HL-60 (cell line): ENCODE measurements at places on chromosomes 2 and 18.

DNA sequence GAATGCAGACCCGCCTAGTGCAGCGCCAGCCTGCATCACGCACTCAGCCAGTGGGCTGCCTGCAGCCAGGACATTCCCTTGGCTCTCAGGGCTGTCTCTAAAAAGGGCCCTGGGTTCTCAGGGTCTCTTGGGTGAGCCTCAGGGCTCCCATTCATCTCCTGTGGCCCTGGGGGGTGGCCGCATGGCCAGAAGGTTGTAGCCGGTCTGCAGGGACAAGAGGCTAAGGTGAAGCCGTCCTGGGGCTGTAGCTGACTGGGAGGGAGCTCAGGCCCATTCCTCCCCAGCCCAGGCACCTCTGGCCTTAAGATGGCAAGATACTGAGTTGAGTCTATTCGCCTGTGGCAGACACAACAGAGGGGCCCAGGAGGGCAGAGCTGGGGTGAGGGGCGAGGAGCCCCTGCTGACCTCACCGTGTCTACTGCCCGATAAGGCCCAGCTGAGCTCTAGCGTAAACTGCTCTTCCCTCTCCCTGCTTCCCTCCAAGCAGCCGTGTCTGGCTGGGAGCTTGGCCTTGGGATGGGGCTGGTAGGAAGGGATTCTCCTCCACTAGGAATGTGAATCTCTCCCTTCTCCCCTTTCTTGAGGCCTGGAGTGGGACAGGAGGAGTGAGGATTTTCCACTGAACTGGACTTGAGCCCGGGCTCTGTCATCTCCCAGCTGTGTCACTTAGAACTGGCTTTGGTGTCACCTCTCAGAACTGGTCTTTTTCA lies 37.9 kb downstream of the INHBB start:
- DNase-seq: no peak

- no peak for DNase-seq
Observed at GRCh38 chr2:67656875-67657274, 259.7 kb downstream of the ETAA1 start.

GRCh38 chr2:52510432-52510831 lies 1257.2 kb upstream of the CHAC2 start:
- no peak for DNase-seq

DNA sequence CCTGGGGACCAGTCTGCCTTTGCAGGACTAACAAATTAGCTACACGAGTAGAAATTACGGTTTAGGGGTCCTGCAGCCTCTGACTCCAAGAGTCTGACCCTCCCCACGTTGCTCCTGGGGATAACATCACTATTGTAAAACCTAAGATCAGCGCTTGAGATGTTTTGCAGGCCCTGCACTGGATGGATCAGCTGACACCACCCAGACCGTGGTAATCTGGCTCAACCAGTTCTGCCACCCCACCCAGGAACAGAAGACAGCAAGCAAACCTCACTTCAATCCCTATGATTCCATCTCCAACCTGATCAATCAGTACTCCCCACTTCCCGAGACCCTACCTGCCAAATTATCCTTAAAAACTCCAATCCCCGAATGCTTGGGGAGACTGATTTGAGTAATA lies 31.7 kb downstream of the NGEF start:
- DNase-seq: no peak

- DNase-seq: no peak
Observed at GRCh38 chr2:200300065-200300464, 6.4 kb upstream of the SPATS2L start.

DNA sequence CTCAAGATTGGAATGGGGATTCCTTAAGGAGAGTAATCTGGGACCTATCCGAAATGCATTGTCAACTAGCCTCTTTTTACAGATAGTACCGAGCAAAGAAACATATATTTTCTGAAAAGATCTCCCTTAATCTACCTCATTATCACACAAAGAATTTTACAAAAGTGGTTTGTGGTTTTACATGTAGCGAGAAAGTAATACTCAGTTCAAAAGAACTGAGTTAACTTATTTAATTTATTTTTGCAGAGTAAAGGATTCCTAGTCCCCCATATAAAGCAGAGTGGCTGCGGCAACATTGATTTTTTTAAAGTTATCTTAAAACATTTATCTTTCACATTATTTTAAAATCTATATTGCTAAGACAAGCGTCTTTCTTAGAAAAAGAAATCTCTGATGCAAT lies 15.9 kb upstream of the SOS1 start:
- DNase-seq: no peak

- no peak for DNase-seq
Observed at GRCh38 chr2:195769975-195770374, 112.9 kb downstream of the SLC39A10 start.

DNA sequence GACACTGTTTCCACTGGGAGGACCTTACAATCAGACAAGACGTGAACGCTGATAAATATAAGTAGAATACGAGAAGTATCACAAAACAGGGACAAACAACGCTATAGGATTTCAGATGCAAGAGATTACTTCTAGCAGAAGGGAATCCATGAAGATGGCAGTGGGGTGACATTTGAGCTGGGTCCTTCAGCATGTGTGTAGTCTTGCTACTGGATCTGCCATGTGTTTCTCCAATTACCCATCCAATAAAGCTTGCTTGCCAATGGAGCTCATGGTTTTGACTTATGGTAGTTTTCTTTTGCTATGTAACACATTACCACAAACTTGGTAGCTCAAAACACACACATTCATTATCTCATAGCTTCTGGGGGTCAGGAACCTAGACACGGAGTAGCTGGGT lies 32.8 kb upstream of the LGALSL start:
- no peak for DNase-seq

- DNase-seq: no peak
Observed at GRCh38 chr2:28664120-28664842, 87.3 kb upstream of the PPP1CB start.

GRCh38 chr18:46868169-46868921 lies 49.0 kb downstream of the PIAS2 start:
- DNase-seq: peak; percentile 11

- no peak for DNase-seq
Observed at GRCh38 chr2:113716291-113716690, 40.2 kb downstream of the SLC35F5 start.

- DNase-seq: no peak
Observed at GRCh38 chr2:188170356-188170755, 121.3 kb upstream of the GULP1 start.

DNA sequence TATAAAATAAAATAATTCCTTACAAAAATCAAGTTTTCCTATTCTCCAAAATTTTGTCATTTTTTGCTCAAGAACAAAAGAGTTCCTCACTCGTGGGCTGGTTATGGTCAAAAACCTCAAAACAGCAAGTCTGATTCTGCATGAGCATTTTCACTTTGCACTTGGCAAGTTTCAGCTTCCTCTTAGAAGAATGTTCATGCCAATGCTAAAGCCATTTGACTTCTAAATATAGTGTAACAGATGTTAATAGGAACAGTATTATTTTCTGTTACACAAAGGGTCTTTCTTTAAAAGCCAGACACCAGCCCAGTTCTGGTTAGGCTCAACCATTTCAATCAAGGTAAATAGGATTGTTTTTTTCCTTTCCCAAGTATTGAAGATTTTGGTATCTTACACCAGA lies 261.3 kb upstream of the CCDC68 start:
- DNase-seq: no peak

GRCh38 chr18:3015204-3015592 lies 2.3 kb upstream of the LPIN2 start:
- peak; percentile 49 for DNase-seq

DNA sequence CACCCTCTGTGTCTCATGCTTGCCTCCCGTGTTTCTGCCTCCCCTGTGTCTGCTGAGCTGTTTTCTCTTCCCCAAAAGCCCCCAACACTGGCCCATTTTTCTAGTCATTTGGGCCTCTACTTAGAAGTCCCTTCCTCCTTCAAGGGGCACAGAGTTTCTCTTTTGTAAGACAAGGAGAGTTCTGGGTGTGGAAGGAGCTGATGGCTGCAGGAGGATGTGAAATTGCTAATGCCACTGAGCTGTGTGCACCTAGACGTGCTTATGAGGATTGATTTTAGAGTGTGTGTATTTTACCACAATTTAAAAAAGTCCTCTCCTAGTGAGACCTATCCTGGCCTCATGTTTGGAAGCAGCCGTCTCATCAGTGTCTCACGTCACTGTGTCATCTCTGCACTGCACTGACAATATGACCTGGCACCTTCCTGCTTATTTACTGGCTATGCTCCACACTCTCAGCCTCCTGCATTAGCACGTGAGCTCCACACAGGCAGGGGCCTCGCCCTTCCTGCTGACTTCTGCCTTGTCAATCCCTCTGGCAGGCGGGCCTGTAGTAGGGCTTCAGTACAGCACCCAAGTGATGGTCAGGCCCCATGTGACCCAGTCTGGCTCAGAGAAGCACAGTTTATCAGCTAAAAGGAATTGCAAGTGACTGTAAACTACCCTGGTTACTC lies 8.0 kb upstream of the MBP start:
- no peak for DNase-seq

DNA sequence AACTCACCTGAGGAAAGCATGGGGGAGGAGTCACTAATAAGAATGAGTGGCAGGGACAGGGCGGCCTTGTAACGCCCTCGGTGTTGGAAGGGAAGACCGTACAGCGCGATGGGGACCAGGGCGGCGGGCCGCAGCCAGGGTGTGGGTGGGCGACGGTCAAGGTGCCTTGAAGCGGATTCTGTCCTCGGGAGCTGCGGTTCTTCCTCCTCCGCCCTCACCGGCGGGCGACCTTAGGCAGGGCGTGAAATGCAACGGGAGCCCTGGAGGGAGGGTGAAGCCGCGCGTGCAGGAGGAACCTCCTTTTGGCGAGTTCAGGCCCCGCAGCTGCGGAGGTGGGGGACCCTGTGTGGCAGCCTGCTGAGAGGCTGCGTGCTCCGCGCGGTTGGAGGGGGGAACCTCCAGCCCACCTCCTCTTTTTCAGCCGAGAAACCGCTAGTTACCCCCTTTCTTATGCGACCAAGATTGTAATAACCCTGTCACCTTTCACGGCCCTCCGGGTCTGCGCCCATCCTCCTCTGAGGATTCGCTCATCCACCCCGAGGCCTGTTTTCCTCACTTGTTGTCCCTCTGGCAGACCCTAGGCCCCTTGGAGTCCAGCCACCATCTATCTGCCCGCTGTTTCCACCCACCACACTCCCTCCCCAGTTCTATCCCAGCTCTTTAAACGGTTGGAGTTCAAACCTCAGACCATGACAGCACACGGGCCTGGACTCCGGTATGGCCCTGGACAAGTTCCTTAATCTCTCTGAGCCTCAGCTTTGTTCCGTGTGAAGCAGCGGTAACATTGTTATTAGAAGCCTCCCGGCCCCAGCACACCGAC lies 823 bp upstream of the RNU2-63P start:
- peak; percentile 63 for DNase-seq

DNA sequence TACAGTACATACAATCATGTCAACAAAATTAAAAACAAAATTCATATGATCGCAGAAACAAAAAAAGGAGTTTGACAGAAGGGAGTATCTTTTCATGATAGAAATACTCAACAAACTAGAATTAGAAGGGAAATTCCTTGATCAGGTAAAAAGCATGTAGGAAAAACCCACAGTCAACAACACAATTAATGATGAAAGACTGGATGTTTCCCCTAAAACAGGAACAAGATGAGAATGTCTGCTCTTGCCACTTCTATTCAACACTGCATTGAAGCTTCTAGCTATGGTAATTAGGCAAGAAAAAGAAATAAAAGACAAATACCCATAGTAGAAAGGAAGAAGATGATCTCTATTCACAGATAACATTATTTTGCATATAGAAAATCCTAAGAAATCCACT lies 87.1 kb downstream of the SRBD1 start:
- DNase-seq: no peak

DNA sequence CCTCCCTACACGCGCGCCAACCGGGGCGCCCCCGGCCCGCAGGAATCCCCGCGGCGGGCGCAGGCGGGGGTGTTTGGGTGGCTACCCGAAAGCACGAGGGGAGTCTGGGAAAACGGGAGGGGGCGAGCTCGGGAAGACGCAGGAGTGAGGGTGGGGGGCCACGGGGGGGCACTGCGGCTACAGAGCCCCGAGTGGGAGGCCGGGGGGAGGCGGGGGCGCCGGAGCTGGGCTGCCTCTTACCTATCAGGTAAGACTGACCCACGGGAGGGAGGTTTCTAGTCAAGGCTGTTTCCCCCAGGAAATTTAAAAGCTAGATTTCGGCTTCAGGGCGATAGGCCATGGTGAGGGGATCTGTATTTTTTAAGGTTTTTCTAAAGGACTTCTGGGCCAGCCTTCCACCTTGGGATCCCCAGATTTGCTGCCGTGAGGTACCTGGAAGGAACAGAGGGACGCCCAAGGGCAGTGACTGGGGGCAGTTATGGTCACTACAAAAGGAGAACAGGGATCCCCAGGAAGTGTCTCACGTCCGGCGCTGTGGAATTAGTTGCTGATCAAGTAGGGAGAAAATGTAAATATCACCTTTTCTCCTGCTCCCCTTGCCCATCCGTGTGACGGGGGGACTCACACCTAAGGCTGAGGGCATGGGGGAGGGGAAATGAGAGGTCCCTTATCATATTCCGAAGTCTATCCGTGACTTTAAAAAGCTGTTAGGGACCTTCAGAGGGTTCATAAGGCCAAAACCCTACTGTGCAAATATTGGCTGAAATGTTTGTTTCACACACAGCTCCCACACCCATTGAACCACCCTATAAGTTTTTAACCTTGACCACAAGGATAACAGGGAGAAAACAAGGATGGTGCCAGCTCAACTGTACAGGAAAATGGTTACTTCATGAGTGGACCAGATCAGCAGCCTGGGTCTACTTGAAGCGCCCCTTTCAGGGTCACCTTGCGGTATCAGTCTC lies 638 bp upstream of the IRS1 start:
- no peak for DNase-seq

GRCh38 chr2:27147935-27148334 lies 869 bp upstream of the TCF23 start:
- no peak for DNase-seq

DNA sequence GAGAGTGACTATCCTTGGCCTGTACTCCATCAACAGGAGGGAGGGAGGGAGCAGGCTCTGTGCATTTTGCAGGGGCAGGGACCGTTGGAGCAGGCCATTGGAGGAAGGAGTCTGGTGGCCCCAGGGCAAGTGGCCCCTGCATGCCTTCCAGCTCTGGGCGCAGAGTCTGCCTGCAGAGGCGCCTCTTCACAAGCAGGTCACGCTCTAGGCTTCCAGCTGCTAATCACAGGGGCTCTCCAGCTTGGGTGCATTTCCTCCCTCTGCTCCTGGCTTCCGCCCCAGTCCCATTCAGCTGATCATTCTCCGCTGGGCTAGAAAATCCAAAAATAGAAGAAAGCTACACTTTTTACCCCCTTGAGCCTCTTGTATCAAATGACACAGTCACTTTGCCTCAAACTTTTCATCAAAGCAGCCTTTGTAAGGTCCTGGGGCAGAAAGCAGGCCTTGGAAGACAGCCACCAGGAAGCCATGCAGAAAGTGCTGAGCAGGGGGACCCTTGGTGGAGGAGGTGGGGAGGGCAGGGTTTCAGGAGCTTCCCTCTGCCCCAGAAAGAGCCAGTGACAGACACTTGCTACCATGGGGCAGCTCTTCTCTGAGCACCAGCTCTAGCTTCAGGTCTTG lies 11.3 kb downstream of the TMEM247 start:
- no peak for DNase-seq

GRCh38 chr2:237603718-237604362 lies 13.3 kb upstream of the RAB17 start:
- no peak for DNase-seq

- DNase-seq: no peak
Observed at GRCh38 chr2:9554921-9555296, 721 bp downstream of the ADAM17 start.
